ENCODE measurements at places on chromosomes 13 and 19. TPM values are rescaled to one million over a fixed set of nuclear protein-coding genes. Genes with fewer than 3 reads are reported as not detected.

The VAV1 gene
- 77.0 TPM for total RNA-seq

DNA sequence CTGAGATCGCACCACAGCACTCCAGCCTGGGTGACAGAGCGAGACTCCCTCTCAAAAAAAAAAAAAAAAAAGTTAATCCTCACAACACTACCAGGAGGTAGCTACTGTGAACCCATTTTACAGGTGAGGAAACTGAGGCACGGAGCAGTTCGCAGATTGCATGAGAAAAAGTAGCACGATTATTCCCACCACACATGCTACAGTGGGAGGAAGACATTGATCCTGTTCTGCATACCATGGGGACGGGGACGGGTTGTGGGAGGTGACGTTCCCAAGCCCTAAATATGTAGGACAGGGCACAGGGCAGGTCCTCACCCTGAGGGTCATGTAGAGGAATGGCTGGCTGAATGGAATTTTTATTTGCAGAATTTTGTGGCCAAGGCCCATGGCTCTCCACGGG is 23.7 kb downstream of the CLEC17A start:
- DNase-seq: no peak

DNA sequence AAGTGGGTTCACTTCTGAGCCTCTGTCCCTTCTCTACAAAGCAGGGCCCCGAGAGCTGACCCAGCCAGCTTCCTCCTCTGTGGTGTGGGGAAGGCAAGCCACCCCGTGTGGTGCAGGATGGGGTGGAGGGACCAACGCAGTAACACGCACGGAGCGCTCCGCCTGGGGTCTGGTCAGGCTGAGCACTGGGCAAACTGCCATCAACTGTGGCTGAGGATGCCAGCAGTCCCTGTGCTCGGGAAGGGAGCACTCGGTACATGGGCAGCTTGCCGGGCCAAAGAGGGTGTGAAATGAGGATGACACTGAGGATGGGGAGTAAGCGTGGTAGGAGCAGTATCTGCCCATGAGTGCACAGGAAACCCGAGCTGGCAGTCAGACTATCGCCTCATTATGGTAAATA is 7.6 kb upstream of the GMIP start:
- no peak for DNase-seq

- no peak for DNase-seq
These were observed 324.7 kb downstream of the DLEU7 start for GRCh38 chr13:50518781-50519201.

The MPND gene
- total RNA-seq: 22.4 TPM

The ZNF580 gene
- 13.7 TPM for total RNA-seq

The LHFPL6 gene
- total RNA-seq: 6.2 TPM

The COL4A2 gene
- 0.27 TPM for total RNA-seq

- DNase-seq: no peak
These were observed 79.9 kb downstream of the MRPL57 start for GRCh38 chr13:21256351-21256761.

GRCh38 chr13:46679369-46680120 is 117.4 kb downstream of the ESD start:
- peak; percentile 85 for DNase-seq

GRCh38 chr13:83151308-83151660 is 731.0 kb downstream of the SLITRK1 start:
- DNase-seq: no peak

DNA sequence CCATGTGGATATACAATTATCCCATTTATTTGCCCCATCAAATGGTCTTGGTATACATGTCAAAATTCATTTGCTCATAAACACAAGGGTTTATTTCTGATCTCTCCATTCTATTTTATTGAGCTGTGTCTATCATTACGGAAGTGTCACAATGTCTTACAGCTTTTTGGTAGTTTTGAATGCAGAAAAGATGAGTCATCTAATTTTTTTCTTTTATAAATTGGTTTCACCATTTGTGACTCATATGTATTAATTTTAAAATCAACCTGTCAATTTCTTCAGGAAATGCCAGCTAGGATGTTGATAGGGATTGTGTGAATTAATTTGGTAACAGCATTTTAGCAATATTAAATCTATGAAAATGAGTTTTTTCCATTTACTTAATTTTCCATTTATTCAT is 2549.4 kb downstream of the PCDH9 start:
- no peak for DNase-seq

The FPR3 gene
- total RNA-seq: 0.27 TPM

GRCh38 chr13:41065078-41065477 is 3.8 kb downstream of the WBP4 start:
- DNase-seq: no peak

The URAD gene
- 0.27 TPM for total RNA-seq

DNA sequence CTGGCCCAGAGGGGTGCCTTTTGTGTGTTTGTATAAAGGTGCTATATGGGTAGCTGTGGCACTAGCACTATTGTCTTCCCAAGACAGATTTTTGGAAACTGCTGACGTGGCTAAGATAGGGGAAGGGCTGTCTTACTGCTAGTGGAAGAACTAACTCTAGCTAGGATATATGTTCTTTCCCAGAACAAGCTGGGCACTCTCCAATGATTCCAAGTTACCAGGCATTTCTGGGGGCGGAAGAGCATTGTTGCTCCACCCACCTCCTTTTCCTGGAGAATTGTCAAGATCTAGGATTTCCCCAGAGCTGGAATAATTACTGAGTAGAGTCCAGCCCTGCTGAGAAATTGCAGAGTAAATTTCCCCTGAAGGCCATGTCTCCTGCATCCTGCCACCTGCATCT is 408.3 kb downstream of the KLF5 start:
- no peak for DNase-seq

The FGF21 gene
- not detected for total RNA-seq

- no peak for DNase-seq
These were observed 95.9 kb downstream of the RFC3 start for GRCh38 chr13:33913829-33914228.

The BRSK1 gene
- total RNA-seq: 3.5 TPM

- peak; percentile 63 for DNase-seq
These were observed 900 bp downstream of the PPP1R13L start for GRCh38 chr19:45403781-45404556.

Data from hematopoietic multipotent progenitor cell (in vitro differentiated cells).